ENCODE measurements at places on chromosomes 1 and 21.
A peak's percentile ranks its signal among the peaks of the same experiment; 100 is the strongest.

DNA sequence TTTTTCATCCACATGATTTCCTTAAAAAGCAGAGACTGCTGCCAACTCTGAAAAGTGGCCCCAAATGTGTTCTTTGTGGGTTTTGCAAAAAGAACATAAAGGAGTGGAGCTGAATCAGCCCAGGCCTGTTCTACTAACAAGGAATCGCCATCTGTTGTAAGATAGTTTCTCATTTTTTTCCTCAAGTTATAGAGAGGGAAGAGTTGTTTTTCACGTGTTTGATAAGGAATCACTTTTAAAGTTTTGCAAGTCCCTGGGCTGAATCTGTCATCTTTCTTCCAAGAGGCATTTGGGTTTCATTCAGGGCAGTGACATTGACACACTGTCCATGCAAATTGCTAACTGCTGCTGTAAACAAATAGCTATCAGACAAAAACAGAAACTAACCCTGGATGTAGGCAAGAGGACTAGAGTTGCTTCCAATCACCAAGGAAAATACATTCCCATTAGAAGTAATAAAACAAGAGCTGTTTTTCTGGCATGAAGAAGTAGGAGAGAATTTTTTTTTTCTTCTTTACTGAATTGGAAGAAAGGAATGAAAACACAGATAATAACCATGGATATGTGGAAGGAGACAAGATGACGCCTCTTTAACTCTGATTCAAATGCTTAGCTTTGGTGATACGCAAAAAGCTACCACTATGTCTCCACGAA is 58.8 kb upstream of the TBX15 start:
- H3K27me3 ChIP-seq, result no peaks in the 10 kb centered on the region
- no peak overlapping the region for H3K4me3 ChIP-seq
- H3K4me1 ChIP-seq, result peaks cover 13% of the 10 kb centered on the region
- DNase-seq, result no peak
- peak overlapping the region; percentile 60 for H3K27ac ChIP-seq
- no peaks in the 10 kb centered on the region for H3K36me3 ChIP-seq

- peak; percentile 40 for DNase-seq
- H3K4me1 ChIP-seq, result peaks cover 52% of the 10 kb centered on the region
- H3K27me3 ChIP-seq, result no peaks in the 10 kb centered on the region
- H3K4me3 ChIP-seq, result no peak overlapping the region
Observed at GRCh38 chr1:206706298-206706791, 21.6 kb downstream of the MAPKAPK2 start.

DNA sequence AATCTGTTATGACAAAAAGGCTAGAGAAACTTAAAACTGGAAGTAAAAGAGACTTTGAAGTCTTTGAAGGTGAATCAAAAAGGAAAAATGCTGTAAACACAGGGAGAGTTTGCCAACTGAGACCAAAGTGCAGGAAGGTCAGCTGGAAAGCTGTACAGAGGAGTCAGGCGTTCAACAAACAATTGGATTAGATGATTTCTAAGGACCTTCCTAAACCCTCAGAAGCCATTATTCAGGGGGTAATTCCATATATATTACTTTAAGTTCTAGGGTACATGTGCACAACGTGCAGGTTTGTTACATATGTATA is 156.8 kb downstream of the ZBTB18 start:
- H3K4me1 ChIP-seq, result no peaks in the 10 kb centered on the region
- no peak overlapping the region for H3K4me3 ChIP-seq
- no peak for DNase-seq
- H3K36me3 ChIP-seq, result no peaks in the 10 kb centered on the region

DNA sequence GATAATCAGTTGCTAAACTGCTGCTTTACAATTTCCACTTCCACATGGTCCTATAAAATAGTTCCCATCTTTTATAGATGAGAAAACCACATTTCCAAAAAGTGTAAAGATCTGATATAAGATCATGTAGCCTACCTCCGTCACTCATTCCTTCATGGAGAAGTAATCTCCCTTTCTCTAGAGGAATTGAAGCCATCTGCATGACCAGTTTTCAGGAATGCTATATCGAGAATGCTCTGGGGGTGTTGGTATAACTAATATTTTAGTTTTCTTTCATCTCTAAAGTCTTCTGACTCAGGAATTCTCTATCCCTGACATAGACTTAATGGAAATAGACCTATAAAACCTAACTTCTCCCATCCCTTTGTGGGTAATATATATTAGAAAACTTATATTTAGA is 173.0 kb upstream of the UBE2U start:
- H3K36me3 ChIP-seq, result no peaks in the 10 kb centered on the region
- H3K4me3 ChIP-seq, result no peak overlapping the region
- H3K4me1 ChIP-seq, result no peaks in the 10 kb centered on the region

GRCh38 chr1:186595969-186596368 is 84.3 kb downstream of the PTGS2 start:
- H3K27ac ChIP-seq, result no peak overlapping the region
- no peak for DNase-seq
- H3K36me3 ChIP-seq, result no peaks in the 10 kb centered on the region
- H3K4me1 ChIP-seq, result no peaks in the 10 kb centered on the region
- no peak overlapping the region for H3K4me3 ChIP-seq

GRCh38 chr1:243407284-243408018 is 151.6 kb downstream of the SDCCAG8 start:
- no peak overlapping the region for H3K27ac ChIP-seq
- H3K27me3 ChIP-seq, result no peaks in the 10 kb centered on the region
- H3K4me1 ChIP-seq, result no peaks in the 10 kb centered on the region
- no peak for DNase-seq
- no peaks in the 10 kb centered on the region for H3K36me3 ChIP-seq

GRCh38 chr1:21216835-21217811 is 40.4 kb upstream of the EIF4G3 start:
- no peaks in the 10 kb centered on the region for H3K27me3 ChIP-seq
- no peaks in the 10 kb centered on the region for H3K4me1 ChIP-seq
- no peak overlapping the region for H3K4me3 ChIP-seq
- H3K27ac ChIP-seq, result no peak overlapping the region

- no peak overlapping the region for H3K27ac ChIP-seq
- no peaks in the 10 kb centered on the region for H3K27me3 ChIP-seq
- DNase-seq, result no peak
- H3K4me1 ChIP-seq, result peaks cover 5% of the 10 kb centered on the region
Observed at GRCh38 chr1:206609229-206609991, 2.9 kb downstream of the EIF2D start.

DNA sequence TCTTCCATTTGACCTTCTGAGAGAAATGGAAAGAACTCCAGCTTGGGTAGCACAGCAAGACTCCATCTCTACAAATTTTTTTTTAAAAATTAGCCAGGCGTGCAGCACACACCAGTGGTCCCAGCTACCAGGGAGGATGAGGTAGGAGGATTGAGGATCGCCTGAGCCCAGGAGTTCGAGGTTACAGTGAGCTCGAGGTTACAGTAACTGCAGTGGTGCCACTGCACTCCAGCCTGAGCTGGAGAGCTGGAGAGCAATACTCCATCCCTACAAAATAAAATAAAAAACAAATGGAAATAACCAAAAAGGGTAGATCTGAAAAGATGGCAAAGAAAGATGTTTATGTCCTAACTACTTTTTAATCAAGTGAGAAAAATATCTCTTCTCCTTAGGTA is 14.5 kb downstream of the POGZ start:
- no peaks in the 10 kb centered on the region for H3K36me3 ChIP-seq
- no peak overlapping the region for H3K4me3 ChIP-seq
- peak overlapping the region; percentile 8 for H3K27ac ChIP-seq
- H3K4me1 ChIP-seq, result no peaks in the 10 kb centered on the region

DNA sequence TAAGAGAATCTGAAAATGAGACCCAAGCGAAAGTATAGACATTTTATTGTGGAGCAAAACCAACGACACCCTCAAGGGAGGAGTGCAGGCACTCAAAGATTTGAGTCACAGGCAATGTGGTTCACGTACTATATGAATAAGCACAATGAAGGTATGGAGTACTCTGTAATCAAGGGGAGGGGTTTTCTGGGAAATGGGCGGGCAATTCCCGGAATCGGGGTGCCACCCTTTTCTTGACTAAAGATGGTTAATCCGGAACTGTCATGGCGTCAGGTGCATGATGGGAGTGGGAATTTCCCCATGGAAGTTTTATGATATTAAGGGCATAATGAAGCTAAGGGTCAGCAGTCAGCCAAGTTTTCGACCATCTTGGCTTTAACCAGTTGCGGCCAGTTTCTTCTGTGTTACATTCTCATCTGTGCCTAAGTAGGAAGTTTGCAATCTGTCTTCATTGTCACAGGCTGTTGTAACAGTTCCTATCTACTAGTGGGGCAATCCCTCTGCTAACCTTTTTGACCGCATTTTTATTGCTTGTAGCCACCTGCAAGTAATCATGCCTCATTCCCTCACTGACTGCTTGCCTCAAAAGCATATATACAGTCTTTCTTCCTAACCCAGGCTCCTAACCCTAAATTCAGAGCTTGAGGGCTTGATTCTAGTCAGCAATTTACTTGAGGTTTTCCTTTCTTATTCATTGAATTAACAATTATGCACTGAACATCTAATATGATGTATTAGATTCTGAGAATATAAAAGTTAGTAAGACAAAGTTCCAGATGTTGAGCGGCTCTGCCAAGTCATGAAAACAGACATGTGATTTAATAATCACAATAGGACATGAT is 775 bp upstream of the AIM2 start:
- H3K4me3 ChIP-seq, result no peak overlapping the region
- no peak overlapping the region for H3K27ac ChIP-seq
- no peaks in the 10 kb centered on the region for H3K4me1 ChIP-seq
- H3K27me3 ChIP-seq, result no peaks in the 10 kb centered on the region

- H3K27me3 ChIP-seq, result no peaks in the 10 kb centered on the region
- no peak overlapping the region for H3K4me3 ChIP-seq
- no peaks in the 10 kb centered on the region for H3K4me1 ChIP-seq
- H3K27ac ChIP-seq, result no peak overlapping the region
Observed at GRCh38 chr1:64051796-64052195, 151.6 kb upstream of the UBE2U start.

DNA sequence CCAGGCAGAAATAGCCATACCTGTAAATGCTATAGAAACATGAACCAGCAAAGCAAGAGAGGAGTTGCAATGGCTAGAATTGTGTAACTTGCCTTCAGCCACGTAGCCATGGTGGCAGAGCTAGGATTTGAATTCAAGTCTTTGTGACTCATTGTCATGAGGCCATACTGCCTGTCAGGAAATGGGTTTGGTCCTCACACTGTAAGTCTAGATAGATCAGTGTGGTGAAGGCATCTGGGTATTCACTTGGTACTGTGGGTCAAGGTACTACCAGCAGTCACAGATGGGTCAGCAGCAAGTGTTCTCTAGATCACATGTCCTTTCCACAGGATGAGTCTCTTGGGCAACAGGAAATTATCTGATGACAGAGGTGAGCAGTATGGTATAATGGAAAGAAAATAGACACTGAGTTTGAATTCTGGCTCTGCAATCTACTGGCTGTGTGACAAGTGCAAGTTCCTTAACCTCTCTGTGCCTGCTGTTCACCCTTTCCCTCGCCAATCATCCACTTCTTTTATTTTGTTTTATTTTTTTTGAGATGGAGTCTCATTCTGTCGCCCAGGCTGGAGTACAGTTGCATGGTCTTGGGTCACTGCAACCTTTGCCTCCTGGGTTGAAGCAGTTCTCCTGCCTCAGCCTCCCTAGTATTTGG is 36.9 kb downstream of the FGGY start:
- H3K27me3 ChIP-seq, result no peaks in the 10 kb centered on the region
- no peaks in the 10 kb centered on the region for H3K36me3 ChIP-seq
- no peaks in the 10 kb centered on the region for H3K4me1 ChIP-seq
- no peak overlapping the region for H3K27ac ChIP-seq
- DNase-seq, result no peak
- H3K4me3 ChIP-seq, result no peak overlapping the region

GRCh38 chr1:205441716-205442050 is 14.2 kb downstream of the BLACAT1 start:
- H3K4me3 ChIP-seq, result no peak overlapping the region
- no peak for DNase-seq
- peak overlapping the region; percentile 76 for H3K27ac ChIP-seq
- H3K36me3 ChIP-seq, result no peaks in the 10 kb centered on the region

- H3K27ac ChIP-seq, result no peak overlapping the region
- H3K36me3 ChIP-seq, result no peaks in the 10 kb centered on the region
- DNase-seq, result no peak
- no peaks in the 10 kb centered on the region for H3K4me1 ChIP-seq
- H3K4me3 ChIP-seq, result no peak overlapping the region
Observed at GRCh38 chr1:167641786-167642500, 11.9 kb downstream of the RCSD1 start.
